ENCODE measurements at places on chromosomes 11 and 22.
A peak's percentile ranks its signal among the peaks of the same experiment; 100 is the strongest.

GRCh38 chr22:32528316-32528715, 53.7 kb downstream of the FBXO7 start:
- DNase-seq, result no peak

DNA sequence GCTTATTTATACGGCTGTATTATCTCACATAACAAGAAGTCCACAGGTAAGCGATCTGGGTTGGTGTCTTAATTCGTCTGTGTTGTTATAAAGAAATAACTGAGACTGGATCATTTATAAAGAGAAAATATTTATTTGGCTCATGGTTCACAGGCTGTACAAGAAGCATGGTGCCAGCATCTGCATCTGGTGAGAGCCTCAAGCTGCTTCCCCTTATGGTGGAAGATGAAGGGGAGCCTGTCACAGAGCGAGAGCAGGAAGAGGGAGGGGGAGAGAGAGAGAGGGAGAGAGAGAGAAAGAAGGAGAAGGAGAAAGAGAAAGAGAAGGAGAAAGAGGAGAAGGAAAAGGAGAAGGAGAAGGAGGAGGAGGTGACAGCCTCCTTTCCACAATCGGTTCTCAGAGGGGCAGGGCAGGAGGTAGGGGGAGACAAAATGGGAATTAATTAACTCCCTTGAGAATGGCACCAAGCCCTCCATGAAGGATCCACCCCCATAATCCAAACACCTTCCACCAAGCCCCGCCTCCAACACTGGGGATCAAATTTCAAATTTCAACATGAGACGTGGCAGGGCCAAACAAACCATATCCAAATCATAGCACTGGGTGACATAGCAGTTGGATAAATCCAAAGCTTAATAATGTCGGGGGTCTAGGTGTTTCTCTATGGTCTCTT, 15.0 kb upstream of the TRIM44 start:
- DNase-seq, result no peak

DNA sequence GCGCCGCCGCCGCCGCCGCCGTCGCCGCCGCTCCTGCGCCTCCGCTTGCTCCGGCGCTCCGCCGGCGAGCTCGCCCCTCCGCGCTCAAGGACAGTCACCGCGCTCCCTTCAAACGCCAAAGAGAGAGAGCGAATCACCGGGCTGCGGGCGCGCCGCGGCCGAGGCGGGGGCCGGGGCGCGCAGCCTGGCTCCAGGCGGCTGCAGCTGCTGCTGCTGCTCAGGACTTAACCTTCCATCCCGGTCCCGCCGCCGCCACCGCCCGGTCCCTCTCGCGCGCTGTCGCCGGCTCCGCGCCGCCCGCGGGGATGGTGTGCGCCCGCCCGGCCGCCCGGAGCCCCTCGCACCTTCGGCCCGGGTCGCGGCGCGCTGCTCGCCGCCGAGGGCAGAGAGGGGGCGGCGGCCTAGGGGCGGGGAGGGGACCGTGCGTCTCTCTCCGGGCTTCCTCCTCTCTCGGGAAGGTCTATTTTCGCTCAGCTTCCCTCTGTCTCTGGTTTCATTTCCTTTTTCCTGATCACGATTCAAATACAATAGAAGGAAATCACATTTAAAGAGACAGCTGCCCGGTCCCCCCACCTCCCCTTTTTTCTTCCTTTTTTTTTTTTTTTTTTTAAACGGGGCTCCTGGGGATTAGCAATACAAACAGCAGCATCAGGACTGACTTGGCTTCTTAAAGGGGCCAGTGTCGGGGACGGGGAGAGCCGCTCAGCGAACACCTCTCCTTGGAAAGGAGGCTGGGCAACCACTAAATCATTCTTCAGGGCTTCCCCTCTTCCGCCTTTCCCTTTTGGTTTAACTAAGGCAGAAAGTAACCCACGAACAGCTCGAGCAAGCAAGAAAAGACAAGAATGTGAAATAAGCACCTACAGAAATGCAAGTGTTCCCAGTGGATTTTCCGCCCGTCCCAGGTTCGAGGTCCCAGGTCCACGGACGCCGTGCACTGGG, 22.1 kb downstream of the LMO2 start:
- DNase-seq, result peak; percentile 76

DNA sequence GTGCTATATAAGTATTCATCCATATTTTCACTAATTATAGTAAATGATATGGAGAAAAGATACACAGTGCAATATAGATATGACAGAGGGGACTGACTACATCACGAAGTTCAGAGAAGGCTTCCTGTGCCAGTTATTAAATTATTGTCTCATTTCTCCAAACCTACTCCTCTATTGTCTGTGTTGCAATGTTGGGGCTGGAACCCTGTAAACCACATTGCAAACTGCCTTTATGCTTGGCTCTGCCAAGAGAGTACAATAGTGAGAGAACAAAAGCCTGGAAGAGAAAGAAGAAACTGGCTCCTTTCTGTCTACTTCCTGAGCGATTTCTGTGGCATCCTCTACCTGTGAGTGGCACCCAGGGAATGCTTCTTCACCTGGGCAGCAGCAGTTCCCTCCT, 46.4 kb downstream of the ME3 start:
- DNase-seq, result no peak

GRCh38 chr11:47750725-47751124, 16.4 kb downstream of the FNBP4 start:
- no peak for DNase-seq

GRCh38 chr11:57776031-57776521, 14.5 kb downstream of the CTNND1 start:
- no peak for DNase-seq

All from GDM1 (cell line).